NCI-H2107 (cell line): ENCODE measurements at places on chromosomes 7 and 10.

- no peak for DNase-seq
Observed at GRCh38 chr7:120021085-120021484, 251.9 kb upstream of the KCND2 start.

DNA sequence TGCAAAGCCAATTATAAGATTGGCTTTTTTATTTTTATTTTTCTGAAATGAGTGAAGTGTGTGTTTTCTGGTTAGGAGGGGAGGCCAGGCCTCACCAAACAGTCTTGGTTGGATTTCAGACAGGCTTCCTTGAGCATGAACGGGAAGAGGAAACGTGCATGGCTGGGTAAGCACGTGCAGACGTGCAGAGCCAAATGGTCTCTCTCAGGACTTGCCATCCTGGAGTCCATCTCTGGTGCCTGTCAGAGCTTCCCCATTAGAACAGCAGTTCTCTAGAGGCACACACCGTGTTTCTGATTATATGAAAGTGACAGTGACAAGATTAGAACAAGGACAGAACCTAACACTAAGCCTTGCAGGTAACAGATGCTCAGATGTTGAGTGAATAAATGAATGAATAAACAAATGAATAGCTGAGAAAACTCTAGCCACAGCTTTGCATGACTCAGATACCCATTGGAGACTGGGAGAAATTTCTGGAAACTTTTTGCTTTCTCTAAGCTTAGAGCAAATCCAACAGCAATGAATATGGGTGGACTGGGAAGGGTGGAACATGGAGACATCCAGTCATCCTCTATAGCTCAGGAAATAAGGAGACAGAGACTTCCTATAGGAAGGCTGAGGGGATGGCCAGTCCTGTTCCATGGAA, 11.8 kb upstream of the CALD1 start:
- DNase-seq, result no peak

DNA sequence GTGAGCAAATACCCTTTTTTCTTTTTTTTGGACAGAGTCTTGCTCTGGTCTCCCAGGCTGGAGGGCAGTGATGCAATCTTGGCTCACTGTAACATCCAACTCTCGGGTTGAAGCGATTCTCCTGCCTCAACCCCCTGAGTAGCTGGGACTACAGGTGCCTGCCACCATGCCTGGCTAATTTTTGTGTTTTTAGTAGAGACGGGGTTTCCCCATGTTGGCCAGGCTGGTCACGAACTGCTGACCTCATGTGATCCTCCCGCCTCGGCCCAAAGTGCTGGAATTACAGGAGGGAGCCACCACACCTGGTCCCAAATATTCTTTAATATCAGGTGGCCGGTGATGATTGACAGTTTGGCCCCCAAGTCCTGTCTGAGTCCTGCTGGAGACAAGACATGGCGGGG, 6.6 kb downstream of the LAT2 start:
- DNase-seq, result no peak

GRCh38 chr7:131934452-131934851, 378.0 kb upstream of the PODXL start:
- DNase-seq, result no peak

DNA sequence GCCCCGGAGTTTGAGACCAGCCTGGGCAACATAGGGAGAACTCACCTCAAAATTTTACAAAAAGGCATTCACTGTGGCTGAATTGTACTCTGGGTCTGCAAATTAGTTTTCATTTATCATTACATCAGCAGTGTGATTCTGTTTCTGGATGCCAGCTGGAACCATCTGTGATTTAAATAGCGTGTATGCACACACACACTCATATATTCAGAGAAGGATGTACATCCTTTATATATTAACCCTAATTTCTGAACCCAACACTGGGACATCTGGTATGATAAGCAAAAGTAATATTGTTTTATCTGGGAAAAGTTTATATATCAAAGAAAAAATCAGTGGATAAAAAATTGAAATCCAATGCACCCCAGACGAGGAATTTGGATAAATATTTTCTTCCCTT, 33.8 kb upstream of the LYZL1 start:
- DNase-seq, result no peak
